ENCODE measurements at places on chromosomes 7 and 10. TPM values are rescaled to one million over a fixed set of nuclear protein-coding genes. Genes with fewer than 3 reads are reported as not detected.

PIK3AP1 gene
- total RNA-seq: 0.43 TPM

CRTAC1 gene
- not detected for total RNA-seq

ZPBP gene
- not detected for total RNA-seq

TMEM130 gene
- 27.3 TPM for total RNA-seq
